ENCODE measurements at places on chromosomes 7 and 10.

- DNase-seq = no peak
Observed at GRCh38 chr7:158316466-158317031, 271.1 kb downstream of the PTPRN2 start.

- no peak for DNase-seq
Observed at GRCh38 chr10:18334116-18334867, 194.1 kb downstream of the CACNB2 start.

DNA sequence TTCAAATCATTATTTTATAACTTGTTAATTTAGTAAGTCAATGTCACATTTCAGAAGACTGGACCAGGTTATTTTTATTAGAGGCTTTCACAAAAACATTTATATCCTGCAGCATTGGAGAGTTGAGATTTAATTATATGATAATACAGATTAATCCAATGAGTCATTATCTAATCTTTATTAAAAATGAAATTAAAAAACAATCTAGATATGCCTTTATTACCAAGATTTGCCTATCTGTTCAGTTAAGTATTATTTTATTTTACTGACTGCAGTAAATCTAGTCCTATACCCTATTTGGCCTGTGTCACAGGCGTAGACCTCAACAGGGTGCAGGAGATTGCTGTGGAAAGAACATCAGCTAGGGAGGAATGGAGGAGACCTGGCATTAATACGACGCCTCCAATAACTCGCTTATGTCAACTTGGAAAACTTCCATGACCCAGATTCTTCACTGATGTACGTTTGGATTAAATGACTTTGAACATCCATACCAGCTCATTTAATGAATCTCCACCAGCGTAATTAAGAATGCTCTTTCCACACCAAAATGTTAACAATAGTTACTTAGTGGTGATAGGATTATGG lies 18.2 kb downstream of the PAXIP1 start:
- DNase-seq = no peak

- DNase-seq = no peak
Observed at GRCh38 chr7:69246758-69247157, 351.5 kb upstream of the AUTS2 start.

DNA sequence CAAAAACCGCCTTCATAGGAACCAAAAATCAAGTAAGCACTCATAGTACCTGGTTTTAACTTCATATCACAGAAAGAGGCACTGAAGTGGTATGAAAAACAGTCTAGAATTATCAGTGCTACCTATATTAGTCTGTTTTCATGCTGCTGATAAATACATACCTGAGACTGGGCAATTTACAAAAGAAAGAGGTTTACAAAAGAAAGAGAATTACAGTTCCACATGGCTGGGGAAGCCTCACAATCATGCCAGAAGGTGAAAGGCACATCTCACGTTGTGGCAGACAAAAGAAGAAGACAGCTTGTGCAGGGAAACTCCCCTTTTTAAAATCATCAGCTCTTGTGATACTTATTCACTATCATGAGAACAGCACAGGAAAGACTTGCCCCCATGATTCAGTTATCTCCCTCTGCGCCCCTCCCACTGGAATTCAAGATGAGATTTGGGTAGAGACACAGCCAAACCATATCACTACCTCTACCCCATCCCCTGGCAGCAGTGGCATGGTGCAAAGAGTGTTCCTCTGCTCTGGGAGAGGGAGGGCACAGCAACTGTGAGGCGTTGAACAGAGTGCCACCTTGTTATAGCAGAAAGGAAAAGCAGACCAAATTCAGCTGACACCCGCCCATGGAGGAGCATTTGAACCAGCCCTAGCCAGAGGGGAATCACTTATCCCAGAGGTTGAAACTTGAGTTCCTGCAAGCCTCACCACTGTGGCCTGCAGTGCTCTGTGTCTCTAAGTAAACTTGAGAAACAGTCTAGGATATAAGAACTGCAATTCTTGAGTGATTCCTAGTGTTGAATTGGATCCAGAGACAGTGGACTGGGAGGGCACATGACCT lies 61.9 kb upstream of the PTPRZ1 start:
- no peak for DNase-seq

DNA sequence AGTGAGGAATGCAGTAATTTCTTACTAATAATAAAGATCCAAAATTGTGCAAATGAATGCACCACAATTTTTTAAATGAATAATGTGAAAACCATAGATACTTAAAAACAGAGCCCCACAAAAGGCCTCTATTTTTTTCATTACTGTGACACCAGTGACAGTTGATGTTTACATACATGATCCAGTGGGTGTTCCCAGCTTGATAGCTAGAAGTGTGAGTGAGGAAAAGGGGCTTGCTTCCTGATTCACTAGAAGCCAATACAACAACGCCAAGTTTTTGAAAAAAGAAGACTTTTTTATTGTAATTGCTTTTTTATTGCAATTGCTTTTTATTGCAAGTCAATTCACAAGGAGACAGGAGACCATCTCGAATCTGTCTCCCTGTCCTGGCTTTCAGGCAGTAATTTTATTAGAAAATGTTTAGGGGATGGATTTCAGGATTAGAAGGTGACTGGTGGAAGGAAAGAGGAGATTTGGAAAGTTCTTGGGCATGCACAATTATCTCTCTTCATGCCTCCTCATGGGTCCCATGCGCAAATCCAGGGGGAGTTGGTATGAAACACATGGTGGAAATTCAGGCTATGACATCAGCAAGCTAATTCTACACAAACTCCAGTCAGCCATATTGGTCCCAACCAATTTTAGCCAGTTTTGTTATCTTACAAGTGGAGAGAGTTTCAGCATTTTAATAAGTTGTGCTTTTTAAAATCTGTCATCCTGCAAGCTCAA lies 44.4 kb upstream of the ZNF438 start:
- no peak for DNase-seq

GRCh38 chr10:73780966-73781365 lies 882 bp upstream of the CHCHD1 start:
- no peak for DNase-seq

GRCh38 chr10:74778436-74779094 lies 47.8 kb upstream of the KAT6B start:
- no peak for DNase-seq

- no peak for DNase-seq
Observed at GRCh38 chr7:51027935-51028830, 245.5 kb upstream of the GRB10 start.
